ENCODE measurements at places on chromosomes 12 and 14.

DNA sequence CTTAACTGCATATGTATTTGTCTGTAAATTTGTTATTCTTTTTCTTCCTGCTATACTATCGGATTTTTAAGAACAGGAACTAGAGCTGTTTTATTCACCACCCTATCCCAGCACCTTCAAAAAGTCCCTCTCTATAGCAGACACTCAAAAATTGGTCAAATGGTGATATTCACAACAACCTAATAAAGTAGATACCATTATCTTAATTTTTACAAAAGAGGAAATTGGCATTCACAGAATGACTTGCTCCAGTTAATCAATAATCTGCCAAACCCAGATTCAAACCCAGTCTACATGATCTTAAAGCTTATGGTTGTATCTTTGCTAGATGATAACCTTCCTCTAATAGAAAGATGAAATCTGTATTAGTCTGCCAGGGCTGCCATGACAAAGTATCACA lies 426.6 kb downstream of the EGLN3 start:
- no peak for DNase-seq

DNA sequence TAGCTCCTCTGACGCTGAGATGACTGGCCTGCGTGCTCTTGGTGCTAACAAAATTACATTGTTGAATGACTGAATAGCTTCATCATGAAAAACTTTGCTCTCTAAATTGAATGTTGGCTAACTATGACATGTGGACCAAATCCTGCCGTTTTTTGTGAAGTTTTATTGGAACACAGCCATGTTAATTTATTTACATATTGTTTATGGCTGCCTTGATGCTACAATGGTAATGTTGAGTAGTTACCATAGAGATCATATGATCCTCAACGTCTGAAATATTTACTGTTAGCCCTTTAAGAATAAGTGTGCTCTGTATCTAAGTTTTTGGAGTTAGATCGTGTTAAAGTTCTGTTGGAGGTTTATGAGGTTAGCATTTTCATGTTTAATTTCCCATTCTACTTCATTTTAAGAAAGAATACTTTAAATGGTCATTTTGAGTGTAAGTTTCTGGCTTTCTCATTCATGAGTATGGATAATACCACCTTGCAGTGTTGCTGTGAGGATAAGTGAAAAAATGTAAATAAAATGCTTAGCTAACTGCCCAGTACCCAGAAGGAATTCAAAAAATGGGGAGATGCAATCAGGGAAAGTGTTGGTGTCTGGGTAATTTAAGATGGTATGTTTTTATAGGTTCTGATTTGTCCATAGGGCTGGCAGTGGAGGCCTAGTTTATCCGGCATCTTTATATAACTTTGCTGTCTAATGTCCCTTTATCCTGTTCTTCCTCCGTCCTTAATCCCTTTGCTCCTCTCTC lies 35.3 kb downstream of the NUBPL start:
- no peak for DNase-seq

- DNase-seq = no peak
Observed at GRCh38 chr12:62006076-62006732, 254.0 kb upstream of the USP15 start.

DNA sequence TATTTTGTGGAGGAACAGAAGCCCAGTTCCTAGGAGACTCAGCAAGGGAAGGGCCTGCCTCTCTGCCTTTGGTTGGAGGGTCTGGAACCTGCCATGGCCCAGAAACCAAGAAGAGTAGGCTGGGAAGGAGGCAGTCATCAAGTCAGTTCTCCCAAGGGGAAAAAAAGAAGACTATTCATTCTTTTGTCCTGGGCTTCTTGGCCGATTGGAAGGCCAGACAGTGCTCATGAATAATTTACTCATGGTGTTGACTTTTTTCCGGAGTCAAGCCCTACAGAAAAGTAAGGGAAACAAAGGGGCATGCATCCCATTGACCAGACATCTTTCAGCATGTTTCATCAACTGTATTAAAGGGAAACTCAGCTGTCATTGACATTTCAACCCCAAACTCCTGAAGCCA lies 168.1 kb downstream of the PRKCH start:
- DNase-seq = no peak

DNA sequence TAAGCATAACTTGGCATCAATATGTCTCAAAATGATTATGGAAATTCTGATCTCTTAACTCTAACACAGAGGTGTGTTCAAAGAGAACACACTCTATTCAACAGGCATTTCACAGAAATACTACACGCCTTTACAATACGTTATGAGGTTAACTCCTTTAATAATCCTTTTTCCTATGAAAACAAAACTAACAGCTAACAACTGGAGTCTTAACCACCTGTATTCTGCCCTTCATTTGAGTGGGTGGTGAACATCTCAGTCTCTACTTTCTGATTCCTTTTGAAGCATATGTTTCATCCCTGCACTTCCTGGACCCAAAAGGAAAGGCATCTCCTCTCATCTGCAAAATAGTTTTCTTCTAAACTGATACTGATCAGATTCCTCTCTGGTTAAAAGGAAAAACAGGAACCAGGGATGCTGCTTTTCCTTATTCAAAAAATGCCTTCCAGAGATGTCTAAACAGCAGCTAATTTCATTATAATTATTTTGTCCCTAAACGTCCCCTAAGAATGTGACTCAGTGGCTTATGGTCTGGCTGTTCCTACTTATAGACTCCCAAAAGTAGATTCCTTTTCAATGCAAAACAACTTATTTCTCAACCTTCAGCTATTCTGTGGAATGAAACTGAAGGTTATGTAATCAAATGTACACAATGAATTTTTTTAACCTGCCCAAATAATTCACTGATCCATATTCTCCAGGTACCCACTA lies 24.1 kb downstream of the ITPR2 start:
- DNase-seq = no peak

DNA sequence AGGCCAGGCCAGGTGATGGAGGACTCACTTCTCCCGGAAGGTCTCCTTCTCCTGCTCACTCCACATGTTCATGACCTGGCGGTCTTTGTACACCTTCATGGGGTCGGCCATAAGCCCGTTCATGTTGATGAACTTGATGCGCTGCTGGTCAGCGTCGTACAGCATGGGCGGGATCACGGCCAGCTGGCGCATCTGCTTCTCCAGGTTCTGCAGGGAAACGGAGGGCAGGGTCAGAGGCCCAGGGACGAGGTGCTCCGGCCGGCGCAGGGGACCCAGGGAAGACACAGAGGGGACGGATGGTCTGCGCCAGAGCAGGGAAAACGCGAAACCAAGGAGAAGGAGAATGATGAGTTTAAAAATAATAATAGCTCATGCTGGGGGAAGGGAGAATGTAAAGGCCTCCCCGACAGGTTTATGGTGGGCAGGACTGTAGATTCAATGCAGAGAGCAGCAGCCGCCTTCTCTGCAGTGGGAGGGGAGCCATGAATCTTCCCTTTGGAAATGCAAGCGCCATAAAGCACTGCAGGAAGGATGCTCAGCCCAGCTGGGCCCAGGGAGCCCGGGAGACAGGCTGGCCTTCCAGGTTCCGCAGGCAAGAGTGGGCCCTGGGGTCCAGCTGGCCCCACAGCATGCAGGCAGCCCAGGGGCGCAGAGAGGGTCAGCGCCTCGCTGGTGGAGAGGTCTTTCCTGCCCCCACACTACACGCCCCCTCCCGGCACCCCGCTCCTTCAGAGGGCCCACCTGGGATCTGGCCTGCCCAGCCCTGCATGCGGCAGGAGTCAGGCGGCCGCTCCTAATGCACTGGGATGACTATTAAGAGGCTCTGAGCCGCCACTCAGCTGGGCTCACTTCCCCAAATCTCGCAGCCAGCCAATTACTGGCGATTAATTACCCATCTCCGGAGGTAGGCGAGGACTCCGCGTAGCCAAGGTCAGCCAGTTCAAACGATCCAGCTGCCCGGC lies 132.0 kb downstream of the RFLNA start:
- DNase-seq = no peak

- DNase-seq = no peak
Observed at GRCh38 chr14:66119606-66120231, 366.5 kb upstream of the CCDC196 start.

DNA sequence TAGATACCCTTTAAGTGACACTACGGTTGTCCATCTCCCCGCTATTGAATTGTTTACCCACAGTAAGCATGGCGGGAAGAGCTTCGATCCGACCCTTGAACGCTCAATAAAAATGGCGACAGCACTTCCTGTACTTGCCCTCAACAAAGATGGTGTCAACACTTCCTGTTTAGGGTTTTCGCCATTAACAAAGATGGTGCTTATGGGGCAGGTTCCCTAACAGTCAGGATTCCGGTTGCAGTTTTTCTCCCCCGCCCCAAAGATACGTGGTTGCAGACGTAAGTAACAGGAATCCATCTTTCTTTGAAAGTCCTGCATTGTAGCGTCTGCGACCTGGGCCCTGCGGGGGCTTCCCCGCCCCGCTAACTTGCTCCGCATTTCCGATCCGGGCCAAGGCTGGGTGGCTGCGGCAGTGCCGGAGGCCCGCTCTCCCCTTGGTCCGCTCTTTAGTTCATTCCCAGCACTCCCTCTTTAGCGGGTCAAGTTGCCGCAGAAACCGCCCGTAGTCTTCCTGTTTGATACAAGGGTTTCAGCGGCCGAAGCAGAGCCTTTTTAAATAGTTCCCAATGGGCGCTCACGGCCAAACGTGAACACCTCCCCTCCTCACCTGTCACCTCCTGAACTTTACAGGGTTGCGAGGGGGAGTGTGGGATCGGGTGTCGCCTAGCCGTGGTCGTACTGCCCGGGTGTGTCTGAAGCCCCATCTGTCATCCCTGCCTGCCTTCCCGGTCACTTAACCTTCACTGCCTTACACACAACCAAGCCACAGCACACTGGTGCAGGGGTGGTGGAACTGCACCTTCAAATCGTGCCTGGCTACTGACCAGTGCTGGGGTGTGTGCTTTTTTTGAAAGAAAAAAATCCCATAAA lies at the start of gene CRADD:
Gene CRADD, plus strand, starts transcription at position 181 of the 870 bp plus-strand sequence.
- peak; percentile 67 for DNase-seq

DNA sequence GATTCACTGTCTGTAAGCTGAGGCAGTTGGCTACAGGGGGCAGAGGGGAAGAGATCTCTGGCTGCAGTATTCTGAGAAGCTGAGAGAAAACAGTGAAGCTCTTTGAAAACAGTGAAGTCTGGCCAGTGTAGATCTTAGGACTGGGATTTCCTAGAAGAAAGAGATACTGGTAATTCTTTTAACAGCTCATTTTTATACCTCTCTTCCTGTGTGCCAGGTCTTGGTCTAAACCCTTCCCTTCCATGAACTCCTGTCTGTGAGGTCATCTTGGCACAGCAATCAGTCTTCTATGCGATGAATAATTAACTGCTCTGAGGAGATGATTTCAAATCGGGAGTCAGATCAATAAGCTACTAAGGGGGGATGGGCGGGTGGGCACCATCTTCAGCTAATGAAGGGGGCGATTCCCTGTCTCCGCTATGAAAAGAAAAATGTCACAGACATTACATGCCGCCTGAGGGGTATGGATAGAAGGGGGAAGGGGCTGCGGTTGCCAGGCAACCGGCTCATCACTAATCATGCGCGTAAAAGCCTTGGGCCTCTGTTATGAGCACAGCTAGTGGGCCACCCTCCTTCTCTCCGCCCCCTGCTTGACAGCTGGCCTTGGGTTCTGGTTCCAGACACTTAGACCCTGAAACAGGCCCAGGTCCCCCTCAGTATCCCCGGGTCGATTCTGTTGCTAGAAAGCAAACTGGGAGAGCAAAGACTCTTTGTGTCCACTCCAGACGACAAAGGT lies 75.3 kb upstream of the CEP83 start:
- no peak for DNase-seq

- DNase-seq = no peak
Observed at GRCh38 chr12:56074396-56074795, 5.6 kb upstream of the ERBB3 start.

- DNase-seq = no peak
Observed at GRCh38 chr12:67352682-67353081, 83.5 kb downstream of the CAND1 start.

DNA sequence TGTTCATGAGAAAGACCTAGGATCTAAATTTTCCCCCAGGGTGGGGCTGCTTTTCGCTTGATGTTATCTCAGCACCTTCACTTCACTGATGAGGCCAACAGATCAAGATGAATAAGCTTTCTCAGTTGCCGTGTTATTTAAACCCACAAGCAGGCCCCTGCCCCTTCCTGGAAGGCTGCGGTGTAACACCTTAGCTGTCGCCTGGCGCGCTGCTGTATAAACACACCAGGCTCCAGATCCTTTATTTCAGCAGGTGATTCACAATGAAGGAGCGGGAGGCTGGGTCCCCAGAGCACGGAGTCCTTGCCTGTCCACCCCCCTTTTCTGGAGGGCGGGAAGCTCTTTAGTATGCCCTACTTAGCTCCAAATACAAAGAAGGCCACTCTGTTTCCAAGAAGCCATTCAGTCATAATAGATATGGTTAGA lies 515.4 kb downstream of the FUT8 start:
- peak; percentile 70 for DNase-seq

GRCh38 chr12:54521293-54522060 lies 23.9 kb downstream of the NCKAP1L start:
- DNase-seq = no peak
